ENCODE measurements at places on chromosomes 2 and 18. TPM values are rescaled to one million over a fixed set of nuclear protein-coding genes. Genes with fewer than 3 reads are reported as not detected.

Gene PDCD1
- polyA plus RNA-seq: 0.29 TPM

Gene NR4A2
- polyA plus RNA-seq: 11.1 TPM

Gene GKN1
- 0.47 TPM for polyA plus RNA-seq

Gene HADHB
- 105 TPM for polyA plus RNA-seq

Gene CAPN14
- 0.44 TPM for polyA plus RNA-seq

Gene MYOM1
- 14.9 TPM for polyA plus RNA-seq

Gene ADGRF3
- 0.08 TPM for polyA plus RNA-seq

Gene CROCC2
- 0.08 TPM for polyA plus RNA-seq

Gene DSG1
- not detected for polyA plus RNA-seq

Gene FEV
- polyA plus RNA-seq: not detected

Gene ABCB11
- polyA plus RNA-seq: 0.04 TPM

Gene ONECUT2
- under 0.01 TPM for polyA plus RNA-seq

Gene EMX1
- polyA plus RNA-seq: not detected

Gene POTEI
- polyA plus RNA-seq: not detected

Gene FAHD2A
- 20.3 TPM for polyA plus RNA-seq

DNA sequence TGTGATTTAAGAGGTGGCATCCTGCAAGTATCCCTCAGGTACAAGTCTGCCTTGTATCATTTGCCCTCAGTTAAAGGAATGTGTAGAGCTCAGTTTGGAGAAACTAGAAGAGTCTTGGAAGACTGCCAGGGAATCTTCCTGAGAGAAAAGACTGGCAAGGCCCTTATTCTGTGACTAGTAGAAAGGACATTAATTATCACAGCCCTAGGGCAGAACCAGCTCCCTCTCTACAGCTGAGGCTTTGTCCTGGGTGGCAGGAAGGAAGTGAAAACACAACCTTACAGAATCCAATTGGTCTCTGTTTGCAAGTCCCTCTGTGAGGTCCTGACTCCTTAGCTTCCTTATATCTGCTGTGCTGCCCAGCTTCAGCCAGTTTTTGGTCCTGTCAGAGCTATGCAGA lies 385.9 kb upstream of the CYRIA start:
- no peak for DNase-seq

DNA sequence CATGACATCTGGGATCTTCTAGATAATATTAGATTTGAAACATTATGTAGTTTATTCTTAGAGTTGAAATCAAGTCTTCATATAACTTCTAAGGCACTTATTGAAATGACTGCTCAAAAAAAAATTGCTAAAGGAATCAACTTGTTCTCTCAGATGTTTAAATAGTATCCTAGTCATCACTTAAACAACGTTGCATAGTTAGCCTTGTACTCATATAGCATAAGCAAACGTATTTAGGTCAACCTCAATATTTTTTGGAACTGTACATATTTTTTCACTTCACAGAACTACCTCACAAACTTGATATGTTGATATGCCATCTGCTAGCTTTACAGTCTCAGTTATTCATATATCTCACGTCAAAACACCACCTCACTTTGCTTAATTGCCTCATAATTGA lies 47.1 kb upstream of the CREB1 start:
- no peak for DNase-seq

- DNase-seq: no peak
Measured at GRCh38 chr18:23629444-23629946, 33.2 kb downstream of the ANKRD29 start.

DNA sequence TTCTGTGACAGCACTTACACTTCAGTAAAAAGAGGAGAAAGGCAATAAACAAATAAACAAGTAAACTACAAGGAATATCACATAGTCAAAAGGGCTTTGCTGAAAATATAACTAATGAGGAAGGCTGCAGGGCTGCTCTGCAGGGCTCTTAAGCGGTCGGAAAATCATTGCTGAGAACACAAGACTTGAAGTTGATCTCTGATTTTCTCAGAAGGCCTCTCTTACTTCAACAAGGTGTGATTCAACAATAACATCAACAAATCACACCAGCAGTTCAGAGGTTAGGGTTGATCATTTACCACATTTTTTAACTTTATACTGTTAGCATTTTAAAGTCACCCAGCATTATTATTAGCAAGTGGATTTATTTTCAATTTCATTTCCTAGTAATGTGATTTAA lies 215.6 kb downstream of the ARHGAP15 start:
- DNase-seq: no peak

- DNase-seq: no peak
Measured at GRCh38 chr18:58048081-58048642, 4.1 kb downstream of the NEDD4L start.

- no peak for DNase-seq
Measured at GRCh38 chr2:241279413-241279812, 36.1 kb downstream of the HDLBP start.

- no peak for DNase-seq
Measured at GRCh38 chr2:178392215-178392614, 58.8 kb downstream of the PRKRA start.

DNA sequence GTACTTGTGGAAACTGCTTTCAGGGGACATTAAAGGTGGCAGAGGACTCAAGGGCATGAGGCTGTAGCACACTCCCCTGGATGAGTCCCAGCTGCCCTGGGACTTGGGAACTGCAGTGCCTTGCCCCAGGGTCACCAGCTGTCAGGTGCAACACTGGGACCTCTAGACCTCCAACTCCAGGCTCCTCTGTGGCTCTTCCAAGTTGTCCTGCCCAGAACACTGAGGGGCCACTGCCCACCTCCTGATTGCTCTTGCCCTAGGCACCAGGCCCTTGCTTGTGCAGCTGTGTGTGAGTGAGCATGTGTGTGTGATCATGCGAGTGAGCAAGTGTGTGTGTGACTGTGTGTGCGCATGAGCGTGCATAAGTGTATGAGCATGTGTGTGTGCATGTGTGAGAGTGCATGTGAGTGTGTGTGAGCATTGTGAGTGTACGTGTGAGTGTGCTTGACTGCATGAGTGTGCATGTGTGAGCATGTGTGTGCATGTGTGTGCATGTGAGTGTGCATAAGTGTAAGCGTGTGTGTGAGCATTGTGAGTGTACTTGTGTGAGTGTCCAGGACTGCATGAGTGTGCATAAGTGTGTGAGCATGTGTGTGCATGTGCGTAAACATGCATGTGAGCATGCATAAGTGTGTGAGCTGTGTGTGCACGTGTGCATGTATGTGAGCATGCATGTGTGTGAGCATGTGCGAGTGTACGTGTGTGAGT lies 301.5 kb downstream of the NDUFA10 start:
- DNase-seq: no peak

GRCh38 chr2:190079160-190079559 lies 16.6 kb upstream of the MSTN start:
- DNase-seq: no peak

GRCh38 chr2:199764273-199764800 lies 86.7 kb downstream of the FTCDNL1 start:
- no peak for DNase-seq

- DNase-seq: no peak
Measured at GRCh38 chr2:129439406-129440302, 539.8 kb upstream of the RAB6C start.

DNA sequence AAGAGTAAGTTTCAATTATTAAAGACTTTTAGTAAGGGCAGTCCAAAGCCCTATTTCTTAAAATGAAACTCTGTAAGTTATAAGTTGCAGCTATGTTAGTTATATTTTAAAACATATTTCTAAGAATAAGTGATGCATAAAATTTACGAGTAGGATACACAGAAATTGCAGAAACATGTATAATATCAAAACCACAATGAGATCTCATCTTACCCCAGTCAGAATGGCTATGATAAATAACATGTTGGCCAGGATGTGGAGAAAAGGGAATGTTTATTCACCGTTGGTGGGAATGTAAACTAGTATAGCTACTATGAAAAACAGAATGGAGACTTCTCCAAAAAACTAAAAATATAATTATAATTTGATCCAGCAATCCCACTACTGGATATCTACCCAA lies 201.2 kb downstream of the CBLN2 start:
- no peak for DNase-seq

- no peak for DNase-seq
Measured at GRCh38 chr2:68568116-68568515, 75.3 kb upstream of the PROKR1 start.

- no peak for DNase-seq
Measured at GRCh38 chr2:198311020-198311419, 506.6 kb downstream of the PLCL1 start.

DNA sequence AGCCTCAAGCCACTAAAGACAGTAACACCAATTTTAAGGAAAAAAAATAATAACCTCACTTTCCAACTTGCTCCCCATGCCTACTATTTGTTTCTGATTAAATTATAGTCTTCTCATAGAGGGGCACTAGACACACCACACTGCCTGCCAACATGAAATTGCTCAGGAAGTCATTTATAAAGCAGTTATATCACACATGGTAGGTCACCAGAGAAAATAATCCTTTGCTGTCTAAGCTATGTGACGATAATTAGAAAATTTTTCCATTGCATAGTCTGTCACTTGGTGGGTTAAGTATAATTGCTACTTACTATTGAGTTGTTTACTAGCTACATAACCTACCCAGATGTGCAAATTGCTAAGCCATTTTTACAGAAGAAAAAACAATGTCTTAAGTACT lies 85.2 kb downstream of the INO80D start:
- DNase-seq: no peak

DNA sequence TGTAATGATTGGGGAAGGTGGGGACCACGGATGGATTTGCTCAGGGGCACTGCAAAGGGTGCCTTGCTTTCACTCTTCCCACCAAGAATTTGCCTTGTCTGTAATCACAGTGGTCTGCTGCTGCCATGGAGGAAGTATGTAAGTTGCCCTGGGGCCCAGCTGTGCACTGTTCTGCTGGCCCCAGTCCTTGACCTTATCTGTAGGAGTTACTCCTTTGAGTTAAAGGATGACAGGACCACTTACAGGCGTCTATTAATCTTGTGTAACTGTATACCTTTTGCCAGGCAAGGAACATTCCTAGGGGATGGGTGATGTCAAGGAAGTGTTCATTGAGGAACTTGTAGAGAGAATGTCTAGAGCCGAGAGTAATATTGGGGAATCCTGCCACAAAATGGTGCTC lies 212.8 kb upstream of the LRRTM1 start:
- no peak for DNase-seq

- no peak for DNase-seq
Measured at GRCh38 chr2:43175020-43175441, 51.4 kb downstream of the ZFP36L2 start.

DNA sequence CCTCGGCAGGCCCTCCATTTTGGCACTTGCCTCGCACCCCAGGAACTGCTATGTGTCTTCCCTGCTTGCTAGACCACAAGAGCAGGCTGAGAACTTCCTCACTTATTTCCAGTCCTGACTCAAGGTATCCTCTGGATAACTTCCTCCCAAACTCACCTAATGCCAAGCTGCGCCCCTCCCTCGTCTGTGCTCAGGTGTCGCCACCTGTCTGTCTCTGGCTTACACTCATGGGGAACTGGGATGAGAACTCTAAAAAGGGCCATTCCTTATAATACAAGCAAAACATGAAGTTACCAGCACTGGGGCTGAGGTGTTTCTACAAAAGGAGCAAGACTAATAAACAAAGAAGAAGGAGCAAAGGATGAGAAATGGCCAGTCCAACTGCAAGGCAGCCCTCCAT lies 191.5 kb upstream of the RMP24 start:
- no peak for DNase-seq

- DNase-seq: no peak
Measured at GRCh38 chr2:121873864-121874263, 118.4 kb downstream of the TSN start.

GRCh38 chr18:39318008-39318407 lies 1752.4 kb upstream of the CELF4 start:
- DNase-seq: no peak

DNA sequence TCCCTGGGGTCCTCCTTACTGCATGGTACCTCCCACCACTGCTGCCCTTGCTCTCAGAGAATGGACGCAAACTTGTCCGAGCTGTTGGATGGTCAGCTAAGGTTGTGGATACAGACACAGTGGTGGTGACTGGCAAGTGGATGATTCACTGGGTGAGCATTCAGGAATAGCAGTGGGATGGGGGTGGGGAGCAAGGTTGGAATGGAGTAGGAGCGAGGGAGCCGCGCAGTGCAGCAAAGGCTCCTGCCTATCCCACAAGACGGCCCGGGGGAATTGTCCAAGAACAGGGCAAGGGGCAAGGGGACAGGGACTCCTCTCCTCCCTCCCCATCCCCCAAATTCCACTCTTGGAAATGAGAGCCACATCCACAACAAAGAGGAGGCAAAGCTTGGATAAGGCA lies 102.2 kb downstream of the PIEZO2 start:
- no peak for DNase-seq

DNA sequence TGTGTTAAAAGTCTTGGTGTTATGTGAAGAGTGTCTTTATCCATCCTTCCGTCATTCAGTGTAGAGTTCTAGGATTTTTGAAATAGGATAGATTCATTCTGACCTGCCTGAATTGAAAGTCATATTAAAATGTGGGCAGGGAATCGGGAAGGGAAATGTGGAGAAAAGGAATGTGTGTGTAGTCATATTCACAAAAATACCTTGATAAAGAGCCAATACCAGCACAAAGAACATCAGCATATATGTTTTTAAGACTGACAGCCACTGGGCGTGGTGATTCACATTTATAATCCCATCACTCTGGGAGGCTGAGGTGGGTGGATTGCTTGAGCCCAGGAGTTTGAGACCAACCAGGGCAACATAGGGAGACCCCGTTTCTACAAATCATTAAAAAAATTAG lies 188.1 kb downstream of the CAMKMT start:
- no peak for DNase-seq

GRCh38 chr2:232420073-232420454 lies 13.4 kb downstream of the ALPG start:
- DNase-seq: no peak

GRCh38 chr18:63119647-63120046 lies 199.9 kb downstream of the BCL2 start:
- no peak for DNase-seq

- no peak for DNase-seq
Measured at GRCh38 chr2:168194784-168195522, 52.4 kb downstream of the STK39 start.

- no peak for DNase-seq
Measured at GRCh38 chr2:37390777-37391176, 46.3 kb downstream of the QPCT start.

All from urinary bladder (tissue), 4 donors.